RPMI7951 (cell line): ENCODE measurements at places on chromosomes 3 and 15.

DNA sequence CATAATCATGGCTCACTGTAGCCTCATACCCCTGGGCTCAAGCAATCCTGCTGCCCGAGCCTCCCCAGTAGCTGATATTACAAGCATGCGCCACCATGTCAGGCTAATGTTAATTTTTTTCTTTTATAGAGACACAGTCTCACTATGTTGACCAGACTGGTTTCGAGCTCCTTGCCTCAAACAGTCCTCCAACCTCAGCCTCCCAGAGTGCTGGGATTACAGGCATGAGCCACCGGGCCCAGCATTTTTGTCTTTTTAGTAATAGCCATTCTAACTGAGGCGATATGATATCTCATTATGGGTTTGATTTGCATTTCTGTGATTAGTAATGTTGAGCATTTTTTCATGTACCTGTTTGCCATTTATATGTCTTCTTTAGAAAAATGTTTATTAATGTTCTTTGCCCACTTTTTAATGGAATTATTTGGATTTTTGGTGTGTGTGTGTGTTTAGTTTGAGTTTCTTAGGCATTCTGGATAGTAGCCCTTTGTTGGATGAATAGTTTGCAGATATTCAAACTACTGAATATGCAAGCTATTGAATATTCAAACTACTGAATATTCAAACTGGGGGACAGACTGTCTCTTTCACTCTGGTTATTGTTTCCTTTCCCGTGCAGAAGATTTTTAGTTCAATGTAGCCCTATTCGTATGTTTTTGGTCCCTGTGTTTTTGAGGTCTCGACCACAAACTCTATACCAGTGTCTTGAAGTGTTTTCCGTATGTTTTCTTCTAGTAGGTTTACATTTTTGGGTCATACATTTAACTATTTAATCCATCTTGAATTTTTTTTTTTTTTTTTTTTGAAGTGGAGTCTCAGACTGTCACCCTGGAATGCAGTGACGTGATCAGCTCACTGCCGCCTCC, 39.2 kb downstream of the CCDC66 start:
- DNase-seq: no peak

- DNase-seq: no peak
These were observed 7.6 kb downstream of the PLOD2 start for GRCh38 chr3:146153429-146153828.

DNA sequence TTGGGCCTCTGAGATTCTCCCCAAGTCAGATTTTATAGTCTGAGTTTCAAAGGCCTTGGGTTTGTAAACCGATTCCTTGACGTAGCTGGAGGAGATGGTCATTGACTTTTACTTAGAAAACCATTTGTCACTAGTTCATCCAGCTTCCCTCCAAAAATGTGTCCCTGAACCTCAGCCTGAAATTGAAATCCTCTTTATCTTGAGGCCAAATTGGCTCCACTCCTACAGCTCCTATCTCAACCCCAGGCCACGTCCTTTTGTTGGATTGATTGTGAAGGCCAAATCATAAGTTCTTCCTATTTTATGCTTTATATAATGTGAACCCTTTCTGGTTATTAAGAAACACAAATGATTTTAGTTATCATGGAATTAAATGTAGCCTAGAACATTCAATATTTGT, 193.9 kb upstream of the SUCLG2 start:
- no peak for DNase-seq

DNA sequence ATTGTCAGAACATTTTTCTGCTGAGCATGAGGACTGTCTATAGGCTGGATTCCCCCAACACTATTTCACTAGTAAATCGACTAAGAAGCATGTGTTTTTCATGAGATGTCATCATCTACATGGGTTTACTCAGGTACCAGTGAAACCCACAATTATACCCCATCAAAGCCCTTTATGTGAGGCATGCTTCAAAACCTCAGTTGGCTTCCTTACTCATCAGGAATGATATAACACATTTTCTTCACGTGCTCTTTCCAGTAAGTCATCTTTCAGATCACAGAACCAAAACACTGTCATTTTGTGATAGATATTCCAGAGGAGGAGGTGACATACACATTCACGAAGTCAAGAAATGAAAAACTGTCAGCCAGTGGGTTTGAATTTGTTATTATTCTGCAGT, 116.5 kb downstream of the ANO10 start:
- DNase-seq: peak; percentile 30

- DNase-seq: peak; percentile 28
These were observed 885.4 kb downstream of the PDCD6IP start for GRCh38 chr3:34683851-34684250.
